ENCODE measurements at places on chromosomes 5 and 9. TPM values are rescaled to one million over a fixed set of nuclear protein-coding genes. Genes with fewer than 3 reads are reported as not detected.

- H3K4me3 ChIP-seq: no peak overlapping the region
- peaks cover 44% of the 10 kb centered on the region for H3K4me1 ChIP-seq
- no peaks in the 10 kb centered on the region for H3K27me3 ChIP-seq
- DNase-seq: no peak
- no peaks in the 10 kb centered on the region for H3K36me3 ChIP-seq
These were observed 313.4 kb downstream of the DEPDC1B start for GRCh38 chr5:60386436-60387050.

DNA sequence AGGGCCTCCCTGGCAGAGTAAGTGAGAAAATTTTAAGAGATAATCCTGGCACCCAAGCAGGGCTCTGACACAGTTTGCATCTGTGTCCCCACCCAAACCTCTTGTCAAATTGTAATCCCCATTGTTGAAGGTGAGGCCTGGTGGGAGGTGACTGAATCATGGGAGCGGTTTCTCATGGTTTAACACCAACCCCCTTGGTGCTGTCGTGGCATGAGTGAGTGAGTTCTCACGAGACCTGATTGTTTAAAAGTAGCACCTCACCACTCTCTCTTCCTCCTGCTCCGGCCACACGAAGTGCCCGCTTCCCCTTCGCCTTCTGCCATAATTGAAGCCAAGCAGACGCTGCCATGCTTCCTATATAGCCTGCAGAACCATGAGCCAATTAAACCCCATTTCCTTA, 80.1 kb downstream of the FBXW11 start:
- no peak for DNase-seq
- no peaks in the 10 kb centered on the region for H3K27me3 ChIP-seq
- no peak overlapping the region for H3K27ac ChIP-seq
- no peak overlapping the region for H3K4me3 ChIP-seq
- H3K4me1 ChIP-seq: peaks cover 4% of the 10 kb centered on the region
- peaks cover 15% of the 10 kb centered on the region for H3K36me3 ChIP-seq

- H3K27me3 ChIP-seq: no peaks in the 10 kb centered on the region
- DNase-seq: no peak
- no peak overlapping the region for H3K4me3 ChIP-seq
- H3K36me3 ChIP-seq: peaks cover 5% of the 10 kb centered on the region
- H3K27ac ChIP-seq: peak overlapping the region; percentile 28
These were observed 34.0 kb downstream of the ADAM19 start for GRCh38 chr5:157541447-157542118.

DNA sequence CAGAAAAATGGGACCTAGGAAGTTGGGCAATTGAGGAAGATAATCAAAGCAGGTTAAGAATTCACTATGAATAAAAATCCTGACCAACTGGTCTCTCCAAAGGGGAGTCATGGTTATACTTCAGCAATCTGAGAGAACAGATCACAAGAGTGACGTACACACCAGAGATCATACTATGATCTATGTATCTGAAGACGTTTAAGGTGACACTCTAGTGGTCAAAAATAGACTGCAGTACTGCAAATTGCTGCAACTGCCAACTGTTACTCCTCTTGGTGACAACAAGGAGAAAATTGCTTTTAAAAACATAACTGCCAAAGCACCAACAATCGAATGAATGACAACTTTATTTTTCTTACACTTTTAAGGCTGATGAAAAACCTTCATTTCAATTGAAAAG, 4.9 kb downstream of the AK6 start:
- H3K36me3 ChIP-seq: peaks cover 13% of the 10 kb centered on the region
- H3K4me3 ChIP-seq: no peak overlapping the region
- no peaks in the 10 kb centered on the region for H3K27me3 ChIP-seq
- peaks cover 16% of the 10 kb centered on the region for H3K4me1 ChIP-seq

GARNL3 gene
- total RNA-seq: 51.1 TPM

TAF11L5 gene
- not detected for total RNA-seq

TRMT10B gene
- 11.0 TPM for total RNA-seq

PCDHGA2 gene
- 0.33 TPM for total RNA-seq
